Ascending aorta (tissue), 2 donors: ENCODE measurements at places on chromosomes 1 and 21. TPM values are rescaled to one million over a fixed set of nuclear protein-coding genes. Genes with fewer than 3 reads are reported as not detected.

- H3K36me3 ChIP-seq: no peaks in the 10 kb centered on the region
- no peak overlapping the region for H3K27ac ChIP-seq
- no peaks in the 10 kb centered on the region for H3K27me3 ChIP-seq
These were observed 155.3 kb downstream of the HHIPL2 start for GRCh38 chr1:222392556-222392955.

GRCh38 chr1:242774256-242774655 is 249.8 kb upstream of the PLD5 start:
- no peak overlapping the region for H3K4me3 ChIP-seq
- DNase-seq: no peak
- H3K27me3 ChIP-seq: no peaks in the 10 kb centered on the region
- H3K27ac ChIP-seq: no peak overlapping the region

GRCh38 chr1:88098881-88099280 is 585.2 kb upstream of the PKN2 start:
- no peaks in the 10 kb centered on the region for H3K36me3 ChIP-seq
- no peak overlapping the region for H3K4me3 ChIP-seq
- no peaks in the 10 kb centered on the region for H3K4me1 ChIP-seq
- DNase-seq: no peak
- H3K27ac ChIP-seq: no peak overlapping the region
- no peaks in the 10 kb centered on the region for H3K27me3 ChIP-seq

The CYP4Z1 gene
- total RNA-seq: 4.8 TPM
